ENCODE measurements at places on chromosomes 5 and 9.

DNA sequence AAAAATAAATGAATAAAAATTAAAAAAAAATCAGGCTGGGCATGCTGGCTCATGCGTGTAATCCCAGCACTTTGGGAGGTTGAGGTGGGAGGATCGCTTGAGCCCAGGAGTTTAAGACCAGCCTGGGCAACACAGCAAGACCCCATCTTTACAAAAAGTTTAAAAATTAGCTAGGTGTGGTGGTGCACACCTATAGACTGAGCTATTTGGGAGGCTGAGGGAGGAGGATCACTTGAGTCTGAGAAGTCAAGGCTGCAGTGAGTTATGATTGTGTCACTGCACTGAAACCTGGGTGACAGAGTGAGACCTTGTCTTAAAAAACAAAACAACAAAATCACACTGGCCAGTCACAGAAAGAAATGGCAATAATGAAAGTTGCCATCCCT, 3.4 kb upstream of the CNTRL start:
- DNase-seq, result no peak

- DNase-seq, result no peak
Observed at GRCh38 chr9:122944960-122945888, 4.4 kb downstream of the RABGAP1 start.

GRCh38 chr5:148906968-148907367, 80.6 kb downstream of the ADRB2 start:
- DNase-seq, result no peak

GRCh38 chr5:137735555-137736284, at the start of gene KLHL3:
TSS of gene KLHL3 (minus strand) at chr5:137736089. CDS start at chr5:137735646, 443 bp downstream.
- peak; percentile 63 for DNase-seq

- no peak for DNase-seq
Observed at GRCh38 chr5:14812166-14812565, 59.4 kb downstream of the ANKH start.

GRCh38 chr5:135103575-135103853, 69.5 kb upstream of the PITX1 start:
- no peak for DNase-seq

DNA sequence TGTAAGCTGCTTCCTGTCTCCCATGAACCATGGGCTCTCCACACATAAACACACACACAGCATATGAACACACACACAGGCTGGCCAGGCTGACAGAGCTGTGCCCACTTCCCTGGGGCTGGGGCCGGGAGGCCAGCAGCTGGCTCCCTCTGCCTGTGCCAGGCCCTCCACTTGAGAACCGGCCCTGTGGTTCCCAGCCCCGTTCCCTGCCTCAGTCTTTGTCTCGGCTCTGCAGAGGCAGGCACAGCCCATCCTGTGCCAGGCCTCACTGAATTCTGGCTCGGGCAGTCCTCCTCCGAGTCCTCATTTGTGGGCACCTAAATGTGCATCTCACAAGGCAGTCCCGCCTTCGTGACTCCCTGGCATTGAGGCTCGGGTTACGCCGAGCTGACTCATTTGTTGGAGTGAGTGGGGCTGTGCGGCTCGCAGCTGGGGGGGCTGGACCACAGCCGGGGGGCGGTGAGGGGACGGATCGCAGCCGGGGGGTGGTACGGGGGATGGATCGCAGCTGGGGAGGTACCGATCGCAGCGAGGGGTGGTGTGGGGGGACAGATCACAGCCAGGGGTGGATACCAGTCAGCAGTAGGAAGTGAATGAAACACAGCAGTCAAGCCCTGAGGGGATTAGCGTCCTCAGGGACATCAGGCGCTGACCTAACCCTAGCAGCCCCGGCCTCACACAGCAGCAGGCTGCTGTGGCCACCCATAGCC, 72.3 kb downstream of the PSMB7 start:
- DNase-seq, result no peak

GRCh38 chr9:121271368-121272341, 3.7 kb downstream of the GSN start:
- peak; percentile 92 for DNase-seq

- peak; percentile 19 for DNase-seq
Observed at GRCh38 chr5:108660291-108660690, 87.4 kb upstream of the FER start.

GRCh38 chr9:8727191-8727590, 927.6 kb upstream of the DMAC1 start:
- no peak for DNase-seq

GRCh38 chr9:133130685-133131244, 9.7 kb upstream of the RALGDS start:
- no peak for DNase-seq

GRCh38 chr5:157520911-157521703, 54.5 kb downstream of the ADAM19 start:
- DNase-seq, result no peak

- no peak for DNase-seq
Observed at GRCh38 chr9:123486431-123486830, 130.4 kb downstream of the CRB2 start.

GRCh38 chr9:110573305-110573704, 6.2 kb downstream of the SVEP1 start:
- DNase-seq, result no peak

- DNase-seq, result no peak
Observed at GRCh38 chr9:135365013-135365768, 114.4 kb upstream of the PPP1R26 start.

DNA sequence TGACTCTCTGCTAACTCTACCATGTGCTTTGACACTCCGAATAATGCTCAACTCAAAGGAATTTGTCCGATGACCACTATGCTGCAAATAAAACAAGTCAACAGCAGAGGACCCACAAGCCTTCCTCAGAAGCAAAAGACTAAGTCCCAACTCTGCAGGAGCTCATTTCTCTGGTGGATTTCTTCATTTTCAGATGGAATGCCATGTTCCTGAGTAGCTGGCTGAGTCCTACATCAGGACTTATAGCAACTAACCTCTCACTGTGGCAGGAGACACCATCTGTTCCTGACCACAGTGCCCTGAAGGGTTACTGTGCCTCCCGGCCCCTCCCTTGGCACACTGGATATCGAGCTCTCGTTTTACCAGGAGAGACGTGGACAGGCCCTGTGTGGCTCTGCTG, 20.8 kb downstream of the LHFPL2 start:
- no peak for DNase-seq

DNA sequence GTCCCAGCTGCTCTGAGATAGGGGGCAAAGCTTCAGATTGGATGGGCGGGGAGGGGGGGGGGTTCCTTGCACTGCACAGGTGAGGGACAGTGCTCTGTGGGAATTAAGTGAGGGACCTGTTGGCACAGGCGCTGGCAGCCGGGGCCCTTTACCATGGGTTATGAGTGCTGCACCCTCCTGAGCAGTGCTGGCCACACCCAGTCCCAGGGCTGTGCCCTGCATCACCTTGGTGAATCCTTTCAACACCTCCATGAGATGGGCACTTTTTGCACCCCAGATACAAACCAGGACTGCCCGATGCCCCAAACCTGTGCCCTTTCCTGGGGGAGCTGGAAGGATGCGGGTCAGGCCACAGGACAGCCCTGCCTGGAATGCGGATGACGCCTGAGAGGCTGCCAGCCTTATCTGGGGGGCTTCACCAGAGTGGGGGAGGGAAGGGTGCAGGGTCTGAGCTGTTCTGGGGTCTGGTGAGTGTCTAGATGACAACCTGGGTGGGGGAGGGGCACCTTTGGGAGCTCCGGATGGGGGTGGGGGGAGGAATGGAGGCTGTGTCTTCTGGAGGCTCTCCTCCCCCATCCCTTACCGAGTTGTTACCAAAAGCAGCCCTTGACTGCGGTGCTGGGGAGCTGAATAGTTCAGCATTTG, 5.2 kb downstream of the CRB2 start:
- no peak for DNase-seq

DNA sequence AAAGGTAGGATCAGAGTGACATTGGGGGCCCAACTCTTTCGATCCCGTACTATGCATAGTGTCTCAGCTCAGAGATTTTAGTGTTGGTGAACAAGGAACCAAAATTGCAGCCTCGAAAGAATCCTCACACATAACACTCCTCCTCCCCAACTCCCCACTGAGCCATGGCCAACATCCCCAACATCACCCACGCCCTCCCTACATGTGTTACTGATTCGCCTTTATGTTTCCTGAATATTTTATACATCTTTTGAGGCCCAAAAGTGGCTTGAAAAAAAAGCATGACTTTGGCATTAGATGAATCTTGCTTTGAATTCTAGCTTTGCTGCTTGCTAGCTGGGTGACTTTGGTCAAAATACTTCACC, 45.2 kb downstream of the PLAC8L1 start:
- no peak for DNase-seq

DNA sequence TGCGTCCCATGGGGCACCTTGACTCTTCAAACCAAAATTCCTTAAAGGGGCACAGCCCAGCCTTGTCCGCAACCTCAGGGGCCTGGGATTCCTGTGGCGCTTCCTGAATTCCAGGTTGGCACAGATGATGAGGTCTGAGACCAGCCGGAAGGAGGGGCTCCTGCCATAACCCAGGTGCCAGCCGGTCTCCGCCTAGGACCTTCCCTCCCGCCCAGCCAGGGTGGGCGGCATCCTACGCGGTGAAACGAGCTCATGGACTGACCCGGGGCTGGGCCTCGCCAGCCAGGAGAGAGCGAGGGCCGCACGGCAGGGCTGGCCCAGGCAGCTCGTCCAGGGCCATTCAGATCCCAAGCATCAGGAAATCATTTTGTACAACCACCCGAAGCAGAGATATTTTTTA, 23.0 kb downstream of the AMBP start:
- no peak for DNase-seq

DNA sequence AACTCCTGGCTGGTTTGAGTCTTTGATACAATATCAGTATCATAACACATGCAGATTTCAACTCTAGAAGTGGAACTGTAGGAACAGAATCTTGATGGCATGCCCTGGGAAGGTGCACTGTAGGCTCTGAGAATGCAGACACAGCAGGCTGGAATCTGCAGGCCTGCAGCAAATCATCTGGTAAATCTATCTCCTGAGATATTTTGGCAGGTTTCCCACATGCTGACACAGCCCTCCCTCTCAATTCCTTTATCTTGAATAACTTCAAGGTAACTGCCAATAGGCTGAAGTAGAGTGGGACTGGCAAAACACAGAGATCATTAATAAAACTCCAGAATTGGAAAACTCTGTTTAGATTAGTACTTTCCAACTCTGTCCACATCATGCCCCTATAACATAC, 177.8 kb upstream of the PCSK5 start:
- no peak for DNase-seq

- no peak for DNase-seq
Observed at GRCh38 chr5:134242146-134242545, 16.3 kb upstream of the PPP2CA start.

DNA sequence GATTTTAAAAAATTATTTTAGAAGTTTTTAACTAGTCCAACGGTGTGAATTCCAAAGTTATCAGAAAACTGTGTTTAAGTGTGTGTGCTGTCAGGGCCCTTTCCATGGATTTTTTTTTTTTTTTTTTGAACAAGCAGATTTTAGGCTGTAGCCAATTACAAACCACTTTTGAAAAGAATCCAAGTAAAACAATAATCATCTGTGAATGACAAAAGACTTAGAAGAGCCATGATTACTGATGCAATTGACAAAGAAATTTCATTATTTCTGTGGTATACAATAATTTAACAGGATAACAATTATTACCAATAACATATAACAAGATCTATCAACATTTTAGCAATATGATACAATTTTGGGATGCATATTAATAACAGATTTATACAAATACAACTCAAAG, 16.2 kb upstream of the PAIP1 start:
- DNase-seq, result no peak

DNA sequence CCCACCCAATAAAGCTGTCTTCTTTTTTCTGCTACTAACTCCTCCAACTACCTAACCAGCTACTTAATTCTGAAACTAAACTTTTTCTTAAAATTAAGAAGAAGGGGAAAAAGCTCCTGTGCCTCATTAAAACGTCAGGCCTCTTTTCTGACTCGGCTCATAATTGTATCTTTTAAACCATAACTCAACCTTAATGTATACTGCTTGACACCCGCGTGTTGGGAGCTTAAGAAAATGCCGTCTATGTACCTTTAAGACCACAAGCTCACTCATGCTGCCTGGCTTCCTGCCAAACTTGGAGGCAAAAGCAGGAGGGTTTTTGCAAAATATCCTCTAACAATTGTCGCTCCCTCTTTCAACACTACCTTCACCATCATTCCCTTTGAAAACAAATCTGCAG, 5.0 kb downstream of the EBF1 start:
- DNase-seq, result peak; percentile 88

DNA sequence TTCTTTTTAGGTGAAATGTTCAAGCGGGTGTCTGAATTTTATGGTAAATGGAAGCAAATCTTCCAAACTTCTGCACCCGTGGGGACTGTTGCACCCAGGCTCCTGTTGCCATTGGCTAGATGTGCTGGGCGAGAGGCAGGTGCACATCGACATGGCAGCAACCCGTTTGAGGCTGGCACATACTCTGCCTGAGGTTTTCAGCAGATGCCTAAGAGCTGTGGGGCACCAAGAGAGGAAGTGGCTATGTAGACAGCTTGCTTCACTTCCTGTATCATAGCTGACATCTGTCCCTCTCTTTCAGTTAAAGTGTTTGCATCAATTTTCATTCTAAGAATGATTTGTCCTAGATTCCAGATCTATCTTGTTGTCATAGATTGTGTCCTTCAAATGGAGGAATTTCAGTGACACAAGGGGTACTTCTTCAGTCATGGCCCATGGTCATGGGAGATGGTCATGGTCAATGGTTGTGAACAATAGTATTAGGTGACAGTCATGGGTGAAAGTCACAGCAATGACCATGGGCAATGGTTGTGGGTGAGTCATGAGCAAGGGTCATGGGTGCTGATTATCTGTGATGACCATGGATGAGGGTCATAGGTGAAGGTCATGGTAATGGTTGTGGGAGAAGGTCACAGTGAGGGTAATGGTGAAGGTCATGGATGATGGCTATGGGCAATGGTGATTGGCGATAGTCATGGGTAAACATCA, 115.1 kb upstream of the IRX4 start:
- peak; percentile 35 for DNase-seq

- no peak for DNase-seq
Observed at GRCh38 chr5:174078416-174078815, 32.9 kb downstream of the NSG2 start.

- no peak for DNase-seq
Observed at GRCh38 chr5:68054638-68055037, 160.9 kb upstream of the PIK3R1 start.

DNA sequence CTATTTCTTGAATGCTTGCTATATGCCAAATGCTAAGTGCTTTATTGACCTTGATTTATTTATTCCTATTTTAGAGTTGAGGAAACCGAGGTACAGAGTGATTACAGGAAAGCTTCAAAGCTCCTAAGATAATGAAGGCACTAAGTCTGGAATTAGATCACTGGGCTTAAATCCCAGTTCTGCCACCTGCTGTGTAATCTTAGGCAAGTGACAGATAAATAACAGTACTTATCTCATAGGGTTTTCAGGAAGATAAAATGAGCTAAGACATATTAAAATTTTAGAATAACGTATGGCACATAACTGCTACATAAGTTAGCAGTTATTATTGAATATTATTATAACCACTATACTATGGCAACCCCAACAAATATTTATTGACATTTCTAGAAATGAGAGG, 843.8 kb downstream of the DTWD2 start:
- no peak for DNase-seq

Data from hematopoietic multipotent progenitor cell treated with erythropoietin and hydrocortisone succinate and interleukin-3 and kit ligand, for 4 days (in vitro differentiated cells).